Muscle of leg (tissue), 16 donors: ENCODE measurements at places on chromosomes 16 and 17. TPM values are rescaled to one million over a fixed set of nuclear protein-coding genes. Genes with fewer than 3 reads are reported as not detected.

DNA sequence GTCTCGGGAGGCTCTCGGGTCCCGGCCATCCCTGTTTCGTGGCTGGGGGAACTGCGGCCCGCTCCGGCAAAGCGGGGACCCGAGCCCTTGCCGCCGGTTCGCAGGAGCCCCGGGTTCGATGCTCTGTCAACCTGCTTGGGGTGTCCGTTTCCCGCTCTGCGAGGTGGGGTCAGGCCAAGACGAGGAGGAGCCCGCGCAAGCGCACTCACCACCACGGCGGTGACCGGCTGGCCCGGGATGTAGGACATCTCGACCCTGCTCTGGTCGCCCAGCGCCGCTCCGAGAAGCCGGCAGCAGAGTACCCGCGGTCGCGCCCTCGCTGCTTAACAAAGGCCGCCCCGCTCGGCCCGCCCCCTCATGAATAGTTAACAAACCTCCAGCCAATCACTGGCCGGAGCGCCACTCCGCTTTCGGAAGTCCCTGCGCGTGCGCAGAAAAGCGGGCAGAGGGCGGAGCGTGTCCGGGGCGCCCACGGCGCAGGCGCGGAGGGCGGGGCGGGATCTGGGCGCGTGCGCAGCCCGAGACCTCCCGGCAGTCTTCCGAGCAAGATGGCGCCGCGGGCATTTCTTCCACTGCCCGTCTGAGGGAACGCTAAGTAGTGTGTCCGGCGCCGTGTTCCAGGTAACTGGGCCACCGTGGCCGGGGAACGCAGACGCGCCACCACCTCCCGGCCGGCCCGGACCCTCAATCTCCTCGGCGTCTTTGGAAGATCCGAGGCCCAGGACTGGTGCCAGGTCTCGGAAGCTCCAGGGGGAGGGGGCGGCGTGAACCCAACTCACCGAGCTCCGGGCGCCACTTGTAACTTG, at the start of the genes EMC6 and TAX1BP3:
Gene EMC6 (plus strand): TSS at position 534 of the 806 bp plus-strand sequence. CDS start 335 bp downstream, outside the sequence.
Gene TAX1BP3 (minus strand): TSS at position 300 of the 806 bp plus-strand sequence. CDS start 52 bp downstream, at position 248.
- peak; percentile 99 for DNase-seq

GRCh38 chr16:81495321-81496234, 51.0 kb downstream of the CMIP start:
- DNase-seq = no peak

- DNase-seq = no peak
Measured at GRCh38 chr17:50634915-50635731, 442 bp downstream of the ABCC3 start.

- no peak for DNase-seq
Measured at GRCh38 chr17:21425736-21426135, 49.6 kb downstream of the KCNJ12 start.

PMP22 gene
- polyA plus RNA-seq = 199 TPM

PEX12 gene
- 7.5 TPM for polyA plus RNA-seq

ATP2A3 gene
- 4.4 TPM for polyA plus RNA-seq

PIRT gene
- polyA plus RNA-seq = not detected

- DNase-seq = no peak
Measured at GRCh38 chr17:34567691-34568465, 11.5 kb upstream of the TMEM132E start.

SPATA32 gene
- not detected for polyA plus RNA-seq

GRCh38 chr17:69878661-69879060, 196.4 kb upstream of the KCNJ16 start:
- no peak for DNase-seq

DNA sequence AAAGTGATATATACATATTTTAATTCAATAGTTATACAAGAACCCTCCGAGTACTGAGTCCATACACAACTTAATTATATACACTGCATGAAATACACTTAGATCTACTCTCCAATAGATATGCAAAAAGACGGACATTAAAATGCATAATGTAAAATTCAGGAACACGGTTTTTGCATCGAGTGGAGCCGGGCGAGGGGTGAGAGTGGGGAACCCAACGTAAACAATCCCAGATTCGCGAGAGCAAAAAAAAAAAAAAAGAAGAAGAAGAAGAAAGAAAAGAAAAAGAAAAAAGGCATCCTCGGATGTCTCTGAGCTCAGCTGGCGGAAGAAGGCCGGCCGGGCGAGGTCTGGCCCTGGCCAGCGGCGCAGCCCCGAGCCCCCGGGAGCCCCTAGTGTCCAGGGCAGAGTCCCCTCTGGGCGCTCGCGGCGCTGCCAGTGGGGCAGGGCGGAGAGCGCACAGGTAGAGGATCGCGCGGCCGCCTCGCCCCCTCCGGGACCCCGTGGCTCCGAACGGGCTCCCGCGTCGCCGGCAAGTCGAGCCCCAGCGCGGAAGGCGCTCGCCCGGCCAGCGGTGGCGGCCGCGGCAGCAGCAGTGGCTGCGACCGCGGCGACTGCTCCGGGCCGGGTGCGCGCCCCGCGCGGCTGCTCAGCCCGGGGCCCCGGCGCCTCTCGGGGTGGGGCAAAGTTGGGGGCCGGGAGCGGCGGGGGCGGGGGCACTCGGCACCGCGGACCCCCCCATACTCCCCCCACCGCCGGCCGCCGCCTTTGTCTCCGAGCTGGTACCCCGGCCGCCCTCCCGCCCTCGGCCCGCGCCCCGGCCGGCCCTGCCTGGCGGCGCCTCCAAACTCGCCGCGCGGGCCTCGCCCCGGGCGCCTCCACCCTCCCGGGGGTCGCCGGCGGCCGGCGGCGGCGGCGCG, 9.6 kb upstream of the ZFHX3 start:
- peak; percentile 71 for DNase-seq

C17orf78 gene
- not detected for polyA plus RNA-seq

GRCh38 chr17:77941004-77941403, 17.5 kb upstream of the TNRC6C start:
- no peak for DNase-seq

SLFN12L gene
- 0.06 TPM for polyA plus RNA-seq

GRCh38 chr16:26015776-26016175, 324.0 kb downstream of the HS3ST4 start:
- DNase-seq = no peak

DNA sequence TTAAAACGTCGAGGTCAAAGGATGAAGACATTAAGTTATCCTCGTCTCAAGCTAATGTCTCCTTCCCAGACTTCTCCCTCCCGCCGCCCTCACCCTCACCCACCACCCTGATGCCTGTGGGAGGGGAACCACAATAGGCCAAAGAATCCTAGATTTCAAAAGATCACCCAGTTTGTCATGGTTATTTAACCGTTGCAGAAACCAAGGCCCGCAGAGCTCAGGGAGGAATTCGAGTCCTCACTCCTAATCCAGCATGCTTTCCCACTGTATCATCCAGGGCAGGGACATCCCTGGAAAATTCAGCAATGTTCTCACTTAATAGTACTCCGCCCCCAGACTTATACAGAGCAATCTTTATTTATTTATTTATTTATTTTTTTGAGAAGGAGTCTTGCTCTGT, 41.8 kb upstream of the MYH10 start:
- no peak for DNase-seq

DNA sequence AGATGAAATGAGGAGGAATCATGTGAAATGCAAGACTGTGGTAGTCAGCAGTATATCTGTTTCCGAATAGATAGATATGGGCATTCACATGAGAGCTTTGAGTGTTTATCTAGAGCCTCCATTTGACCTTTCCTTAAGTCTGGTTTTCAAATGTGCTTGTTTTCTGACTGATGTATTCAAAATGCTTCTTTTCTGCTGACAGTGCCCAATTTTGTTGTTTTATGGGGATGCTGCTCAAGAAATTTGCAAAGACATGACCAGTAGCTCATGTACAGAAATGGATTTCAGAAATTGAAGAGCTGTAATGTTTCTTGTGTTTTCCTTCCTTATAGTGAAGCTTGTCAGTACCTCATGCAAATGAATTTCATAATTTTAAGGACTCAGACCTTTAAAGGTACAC, 903.4 kb upstream of the CDH8 start:
- DNase-seq = no peak

LRRC46 gene
- polyA plus RNA-seq = 1.1 TPM

- DNase-seq = no peak
Measured at GRCh38 chr17:78038748-78039288, 80.3 kb downstream of the TNRC6C start.

DNA sequence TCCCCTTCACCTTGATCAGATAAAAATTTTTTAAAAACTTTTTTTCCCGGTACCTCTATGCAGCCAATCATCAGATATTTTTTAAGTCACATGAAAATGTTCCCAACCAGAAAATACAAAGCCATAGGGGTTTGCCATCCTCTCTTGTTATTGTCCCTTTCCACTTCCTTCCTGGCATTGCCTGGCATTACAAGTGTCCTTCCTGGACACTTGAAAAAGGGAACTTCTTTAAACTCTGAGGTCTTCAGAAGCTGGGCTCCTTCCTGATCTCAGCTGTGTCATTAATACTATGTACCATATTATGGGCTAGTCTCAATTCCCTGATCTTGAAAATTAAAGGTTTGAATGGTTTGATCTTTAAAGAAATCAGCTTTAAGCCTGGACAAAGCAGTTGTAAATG, 64.9 kb downstream of the TEX14 start:
- peak; percentile 46 for DNase-seq

DNA sequence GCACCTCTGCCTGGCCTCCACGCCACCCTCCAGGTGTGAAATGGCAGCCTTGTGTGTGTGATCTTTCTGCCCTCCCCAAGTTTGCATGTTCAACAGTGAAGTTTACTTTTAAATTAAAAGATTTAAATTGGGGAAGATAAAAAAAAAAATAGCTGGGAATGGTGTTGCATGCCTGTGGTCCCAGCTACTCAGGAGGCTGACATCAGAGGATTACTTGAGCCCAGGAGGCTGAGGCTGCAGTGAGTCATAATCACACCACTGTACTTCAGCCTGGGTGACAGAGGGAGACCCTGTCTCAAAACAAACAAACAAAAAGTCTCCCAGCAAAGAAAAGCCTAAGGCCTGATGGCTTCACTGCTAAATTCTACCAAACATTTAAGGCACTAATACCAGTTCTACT, 35.4 kb upstream of the RNF43 start:
- no peak for DNase-seq

KRT9 gene
- not detected for polyA plus RNA-seq

CTDNEP1 gene
- polyA plus RNA-seq = 155 TPM

- no peak for DNase-seq
Measured at GRCh38 chr16:1333854-1334700, 632 bp downstream of the BAIAP3 start.

- no peak for DNase-seq
Measured at GRCh38 chr17:18344021-18344420, 19.3 kb downstream of the SHMT1 start.

ZNF629 gene
- polyA plus RNA-seq = 15.7 TPM

- peak; percentile 84 for DNase-seq
Measured at GRCh38 chr17:38898812-38899348, 26.5 kb upstream of the LASP1NB start.

DNA sequence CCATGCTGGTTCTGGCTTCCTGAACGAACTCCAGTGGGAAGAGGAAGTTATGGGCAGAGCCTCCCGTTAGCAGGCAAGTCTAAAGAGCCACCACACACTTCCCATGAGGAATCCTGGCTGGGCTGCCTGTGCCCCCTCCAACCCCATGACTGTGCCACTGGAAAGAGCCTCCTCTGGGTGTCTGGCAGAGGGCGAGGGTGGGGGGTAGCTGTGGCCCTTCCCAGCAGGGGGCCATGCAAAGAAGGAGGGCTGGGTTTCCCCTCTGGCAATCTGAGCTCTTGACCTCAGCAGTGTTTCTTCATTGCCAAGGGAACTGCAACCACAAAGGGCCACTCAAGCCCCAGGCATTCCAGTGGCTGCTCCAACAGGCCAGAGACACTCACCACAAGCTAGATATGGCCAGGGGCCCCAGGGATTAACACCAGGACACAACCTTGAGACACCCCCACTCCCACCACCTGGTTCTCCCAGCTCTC, 1.7 kb upstream of the RRAD start:
- DNase-seq = no peak

- DNase-seq = peak; percentile 49
Measured at GRCh38 chr17:79795795-79796443, 958 bp downstream of the CBX8 start.

DNA sequence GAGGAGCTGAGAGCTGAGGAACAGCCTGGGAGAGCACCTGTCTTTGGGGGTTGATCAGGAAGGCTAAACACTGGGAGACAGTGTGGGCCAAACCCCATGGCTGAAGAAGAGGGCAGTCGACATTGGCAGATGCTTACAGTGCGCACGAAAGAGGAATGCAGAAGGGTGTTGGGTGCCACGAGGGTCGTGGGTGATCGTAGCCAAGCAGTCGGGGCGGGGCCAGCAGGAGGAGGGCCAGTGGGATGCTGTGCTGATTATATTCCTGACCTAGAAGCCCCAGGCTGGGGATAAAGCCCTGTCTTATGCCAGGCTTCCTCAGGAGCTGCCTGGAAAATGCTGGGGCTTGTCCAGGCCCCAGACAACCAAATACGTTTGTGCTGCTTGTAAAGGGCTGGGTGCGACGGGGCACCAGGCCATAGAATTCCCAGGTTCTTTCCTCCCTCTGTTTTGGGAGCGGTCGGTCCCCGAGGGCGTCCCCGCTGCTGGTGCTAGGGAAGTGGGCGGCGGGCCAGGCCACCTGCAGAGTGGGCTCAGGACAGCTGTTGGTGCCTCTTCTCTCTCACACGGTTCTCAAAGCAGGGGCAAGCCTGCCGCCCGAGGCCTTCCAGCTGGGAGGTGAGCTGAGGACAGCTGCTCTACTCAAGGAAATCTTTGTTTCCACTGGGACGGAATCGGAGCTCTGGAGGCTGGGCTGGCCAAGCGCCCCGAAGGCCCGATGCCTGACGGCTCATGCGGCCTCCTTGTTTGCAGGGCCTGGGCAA, 10.0 kb downstream of the C1QTNF1 start:
- peak; percentile 83 for DNase-seq

DNA sequence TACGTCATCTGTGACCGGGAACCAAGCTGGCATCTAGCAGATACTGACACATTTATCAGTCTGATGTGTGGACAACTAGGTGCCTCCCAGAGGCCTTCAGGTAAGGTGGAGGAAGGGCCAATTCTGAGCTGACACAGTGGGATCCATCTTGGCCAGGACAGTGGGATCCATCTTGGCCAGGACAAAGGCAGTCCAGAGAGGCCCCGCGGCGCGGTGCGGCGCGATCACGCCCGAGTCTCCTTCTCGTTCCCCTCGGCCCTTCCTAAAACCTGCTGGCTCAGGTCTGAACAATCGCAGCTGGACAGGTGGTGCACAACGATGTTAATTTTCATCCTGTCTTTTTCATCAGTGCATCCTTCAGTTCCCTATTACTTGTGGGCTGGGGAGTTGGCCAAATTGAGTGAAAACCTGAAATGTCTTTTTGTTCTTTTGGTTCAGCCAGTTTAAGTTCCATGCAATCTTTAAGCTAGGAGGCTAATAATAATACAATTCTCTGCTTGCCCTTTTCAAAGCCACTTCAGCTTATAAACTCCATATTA, 486 bp upstream of the WSB1 start:
- DNase-seq = no peak

GRCh38 chr16:79609861-79610260, 9.3 kb upstream of the MAF start:
- DNase-seq = no peak

- peak; percentile 97 for DNase-seq
Measured at GRCh38 chr16:67393111-67393787, at the start of gene TPPP3. Gene TPPP3, minus strand, starts transcription at chr16:67393498. Its CDS starts 2,387 bp downstream, at chr16:67391111.

DNA sequence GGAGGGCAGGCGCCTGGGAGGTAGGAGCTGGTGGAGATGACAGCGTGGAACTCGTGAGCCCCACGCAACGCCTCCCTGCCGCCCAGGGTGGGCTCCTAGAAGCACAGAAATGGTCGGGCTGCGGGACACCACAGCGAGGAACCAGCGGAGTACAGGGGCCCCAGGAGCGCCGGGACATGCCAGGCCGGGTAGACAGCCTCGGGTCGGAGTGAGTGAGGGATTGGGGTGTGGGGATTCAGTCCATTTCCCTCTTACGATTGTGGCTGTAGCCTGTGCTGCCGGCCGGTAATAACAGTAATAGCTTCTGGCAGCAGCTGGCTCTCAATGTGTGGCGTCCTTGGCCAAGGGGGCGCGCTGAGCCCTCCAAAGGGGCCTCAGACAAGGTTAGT, 12.2 kb upstream of the CES3 start:
- DNase-seq = no peak
